ENCODE measurements at places on chromosomes 16 and 17.

- no peak for DNase-seq
Measured at GRCh38 chr16:63945806-63946205, 1176.1 kb downstream of the CDH11 start.

DNA sequence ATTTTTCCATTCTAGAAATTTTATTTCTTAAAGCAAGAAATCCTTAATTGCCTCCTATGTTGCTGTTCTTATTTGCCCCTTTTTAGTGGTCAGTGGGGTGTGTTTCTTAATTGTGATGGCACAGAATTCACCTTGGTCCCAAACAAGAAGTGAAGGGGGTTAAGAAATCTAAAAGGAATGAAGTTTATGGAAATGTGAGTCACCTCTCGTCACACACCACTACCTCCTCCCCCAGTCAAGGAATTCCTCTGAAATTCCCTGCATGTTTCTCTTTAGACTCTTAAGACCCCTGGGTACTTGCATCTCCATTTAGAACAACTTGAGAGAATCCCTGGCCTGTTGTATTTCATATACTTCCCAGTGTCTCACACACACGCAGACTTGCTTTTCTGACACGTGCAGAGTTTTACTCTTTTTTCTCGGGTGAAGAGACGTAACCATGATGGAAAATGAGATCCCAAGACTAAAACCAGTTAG lies 247.4 kb downstream of the PRKCA start:
- no peak for DNase-seq

GRCh38 chr17:29572691-29573557 lies 4.4 kb downstream of the TP53I13 start:
- DNase-seq, result peak; percentile 89

- DNase-seq, result no peak
Measured at GRCh38 chr17:44408786-44409185, 19.3 kb upstream of the ITGA2B start.

DNA sequence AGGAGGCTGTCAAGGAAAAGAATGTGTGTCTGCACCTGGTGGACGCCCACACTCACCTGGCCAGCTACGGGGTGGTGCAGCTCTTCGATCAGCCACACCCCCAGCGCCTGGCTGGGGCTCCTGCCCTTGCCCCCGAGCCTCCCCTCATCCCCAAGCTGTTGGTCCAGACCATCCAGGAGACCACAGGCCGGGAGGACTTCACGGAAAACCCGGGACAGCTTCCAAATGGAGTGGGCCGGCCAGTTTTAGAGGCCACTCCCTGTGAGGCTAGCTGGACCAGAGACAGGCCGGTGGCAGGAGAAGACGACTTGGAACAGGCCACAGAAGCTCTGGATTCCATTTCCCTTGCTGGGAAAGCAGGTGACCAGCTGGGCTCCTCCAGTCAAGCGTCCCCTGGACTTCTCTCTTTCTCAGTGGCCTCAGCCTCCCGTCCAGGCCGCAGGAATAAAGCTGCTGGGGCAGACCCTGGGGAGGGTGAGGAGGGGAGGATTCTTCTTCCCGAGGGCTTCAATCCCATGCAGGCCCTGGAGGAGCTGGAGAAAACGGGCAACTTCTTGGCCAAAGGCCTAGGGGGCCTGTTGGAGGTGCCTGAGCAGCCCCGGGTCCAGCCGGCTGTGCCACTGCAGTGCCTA lies 2.2 kb downstream of the WDR81 start:
- no peak for DNase-seq

DNA sequence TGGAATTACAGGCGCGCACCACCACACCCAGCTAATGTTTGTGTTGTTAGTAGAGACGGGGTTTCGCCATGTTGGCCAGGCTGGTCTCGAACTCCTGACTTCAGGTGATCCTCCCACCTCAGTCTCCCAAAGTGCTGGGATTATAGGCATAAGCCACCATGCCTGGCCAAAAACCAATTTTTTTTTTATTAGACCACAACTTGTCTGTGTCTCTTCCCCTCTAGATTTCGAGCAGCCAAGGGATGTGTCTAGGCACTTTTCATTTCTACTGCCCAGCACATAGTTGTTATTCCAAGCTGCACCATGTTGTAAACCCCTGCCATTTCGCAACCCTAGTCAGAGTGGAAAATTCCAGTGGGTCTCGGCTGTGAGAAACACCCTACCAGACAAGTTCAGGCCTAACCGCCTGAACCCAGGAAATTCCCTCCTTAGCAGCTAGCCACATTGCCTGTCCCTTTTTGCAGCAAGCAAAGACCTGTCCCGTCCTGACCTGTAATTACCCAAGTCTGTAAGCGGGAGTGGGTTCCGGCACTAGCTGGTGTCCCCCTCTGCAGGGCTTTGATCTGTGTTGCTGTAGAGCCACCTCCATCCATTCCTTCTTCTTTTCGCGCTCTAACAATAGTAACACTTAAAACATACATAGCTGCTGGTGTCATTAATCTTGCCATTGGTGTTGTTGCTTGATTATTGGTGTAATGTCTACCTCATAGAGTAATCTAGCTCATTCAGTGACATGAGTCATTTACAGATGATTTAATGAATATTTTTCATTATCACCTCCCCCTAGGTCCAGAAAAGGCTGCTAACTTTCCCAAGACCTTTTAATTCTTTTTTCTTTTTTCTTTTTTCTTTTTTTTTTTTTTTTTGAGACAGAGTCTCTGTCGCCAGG lies 77.3 kb upstream of the ATF7IP2 start:
- no peak for DNase-seq

- no peak for DNase-seq
Measured at GRCh38 chr17:6669479-6670212, 18.1 kb downstream of the C17orf100 start.

- no peak for DNase-seq
Measured at GRCh38 chr17:1577583-1578013, 15.0 kb upstream of the PITPNA start.

DNA sequence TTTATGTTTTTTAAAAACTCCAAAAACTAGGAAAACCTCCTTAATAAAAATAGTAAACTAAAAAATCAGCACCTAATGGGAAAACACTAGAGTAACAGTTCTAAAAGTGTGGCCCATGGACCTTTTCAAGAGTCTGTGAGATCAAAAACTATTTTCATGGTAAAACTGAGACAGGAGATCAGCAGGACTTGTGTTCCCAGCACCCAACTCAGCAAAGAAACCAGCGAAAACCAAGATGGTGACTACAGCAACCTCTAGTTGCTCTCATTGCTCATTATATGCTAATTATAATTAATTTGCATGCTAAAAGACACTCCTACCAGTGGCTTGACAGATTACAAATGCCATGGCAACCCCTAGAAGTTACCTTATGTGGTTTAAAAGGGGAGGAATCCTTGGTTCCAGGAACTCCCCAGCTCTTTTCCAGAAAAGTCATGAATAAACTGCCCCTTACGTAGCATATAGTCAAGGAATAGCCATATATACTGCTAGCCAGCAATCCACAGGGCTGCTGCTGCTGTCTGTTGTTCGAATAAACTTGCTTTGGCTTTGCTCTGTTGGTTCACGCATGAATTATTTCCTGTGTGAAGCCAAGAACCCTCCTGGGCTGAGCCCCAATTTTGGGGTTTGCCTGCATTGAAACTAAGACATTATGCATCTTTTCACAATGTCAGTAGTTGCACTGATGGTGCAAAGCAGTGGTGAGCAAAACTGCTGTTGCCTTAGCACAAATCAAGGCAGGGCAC lies 12.4 kb downstream of the CMTR2 start:
- DNase-seq, result no peak

- no peak for DNase-seq
Measured at GRCh38 chr17:32854207-32854606, 22.7 kb downstream of the MYO1D start.

DNA sequence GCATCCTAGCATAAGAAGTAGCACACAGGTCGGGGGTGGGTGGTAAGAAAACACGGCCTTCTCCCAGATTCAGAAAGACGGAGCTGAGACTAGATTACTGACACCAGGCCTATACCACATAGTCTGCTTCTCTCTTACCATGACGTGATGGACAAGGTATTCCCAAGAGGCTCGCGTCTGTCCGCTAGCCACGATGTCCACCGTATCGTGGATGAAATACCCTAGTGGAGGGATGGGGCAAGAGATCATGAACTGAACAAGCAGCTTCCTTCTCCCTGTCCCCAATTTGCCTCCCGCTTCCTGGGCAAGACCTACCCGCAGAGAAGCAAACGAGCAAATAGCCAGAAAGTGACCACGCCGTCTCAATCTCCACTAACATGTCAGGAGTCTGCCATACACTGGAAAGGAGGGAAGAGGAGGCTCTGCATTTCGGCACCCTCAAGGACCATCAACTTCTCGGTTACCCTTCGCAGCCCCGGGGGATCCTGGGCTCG lies 820 bp downstream of the TLCD1 start:
- DNase-seq, result no peak

GRCh38 chr16:80803339-80804055 lies 901 bp downstream of the CDYL2 start:
- peak; percentile 66 for DNase-seq

DNA sequence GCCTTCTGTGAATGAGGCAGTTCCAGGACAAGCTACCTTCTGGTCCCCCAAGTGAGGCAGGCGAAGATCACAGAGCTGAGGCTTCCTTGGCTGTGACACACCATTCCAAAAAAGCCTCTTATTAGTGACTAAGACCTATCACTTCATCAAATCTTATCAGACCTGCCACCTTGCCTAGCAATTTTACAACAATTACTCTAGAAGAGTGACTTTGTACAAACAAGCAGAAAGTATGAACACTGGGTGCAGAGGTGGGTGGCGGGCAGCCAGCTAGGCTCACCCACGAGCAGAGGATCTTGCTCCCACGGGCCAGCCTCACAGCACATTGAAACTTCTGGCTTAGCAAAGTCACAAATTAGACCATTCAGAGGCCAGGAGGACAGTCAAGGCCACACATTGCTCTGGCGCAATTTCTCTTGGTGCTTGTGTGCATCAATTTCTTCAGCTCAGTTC lies 2.2 kb upstream of the ICAM2 start:
- DNase-seq, result no peak

- DNase-seq, result no peak
Measured at GRCh38 chr17:39018267-39019134, 51.3 kb upstream of the FBXO47 start.

GRCh38 chr16:81717662-81718189 lies 61.4 kb upstream of the PLCG2 start:
- DNase-seq, result no peak

DNA sequence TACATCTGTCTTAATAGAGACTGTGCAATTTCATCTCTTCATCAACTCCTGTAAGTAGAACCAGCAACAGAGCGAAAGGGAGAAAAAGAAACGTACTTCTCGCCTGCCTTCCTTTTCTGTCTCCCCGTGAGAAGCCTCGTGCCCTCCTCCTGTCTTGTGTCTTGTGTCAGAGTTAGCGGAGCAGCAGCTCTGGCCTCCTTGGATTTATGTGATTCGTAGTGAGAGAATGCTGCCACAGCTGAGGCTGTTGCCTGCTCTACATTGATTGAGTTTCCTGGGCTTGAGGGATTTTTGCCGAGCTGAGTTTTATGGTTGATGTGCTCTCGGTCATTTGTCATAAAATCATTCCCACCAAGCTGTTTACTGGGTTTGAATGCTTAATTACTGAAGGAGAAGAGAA lies 579.1 kb upstream of the RBFOX1 start:
- no peak for DNase-seq

- DNase-seq, result no peak
Measured at GRCh38 chr16:87056551-87056950, 260.6 kb downstream of the C16orf95 start.

- peak; percentile 15 for DNase-seq
Measured at GRCh38 chr16:11430601-11431317, 85.5 kb downstream of the RMI2 start.

GRCh38 chr17:58172369-58173071 lies 5.7 kb downstream of the OR4D2 start:
- peak; percentile 62 for DNase-seq

DNA sequence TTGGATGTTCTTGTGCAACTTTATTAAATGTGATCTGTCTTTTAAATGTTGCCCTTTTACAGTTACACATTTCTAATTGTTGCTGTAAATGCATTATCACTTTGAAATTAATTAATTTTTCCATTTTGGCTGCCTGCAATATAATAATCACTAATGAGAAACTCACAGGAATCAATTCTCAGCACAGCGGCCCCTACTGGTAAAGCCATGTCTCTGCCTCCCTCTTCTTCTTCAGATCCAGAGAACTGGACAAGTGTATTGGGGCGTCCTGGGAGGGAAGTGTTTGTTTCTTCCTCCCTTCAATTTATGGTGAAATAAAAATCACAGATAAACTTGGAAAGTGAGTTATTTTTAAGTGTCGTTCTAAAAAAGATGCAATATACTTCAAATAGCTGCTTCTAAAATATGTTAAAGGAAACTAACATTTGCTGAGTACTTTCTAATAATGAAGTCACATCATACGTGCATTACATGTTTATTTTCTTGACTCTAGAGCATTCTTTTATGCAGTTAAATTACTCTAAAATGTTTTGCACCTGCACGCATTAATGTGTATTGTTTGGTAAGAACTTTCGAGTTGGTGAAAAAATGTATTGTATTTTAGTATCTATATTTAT lies 338.0 kb downstream of the WWOX start:
- DNase-seq, result peak; percentile 50

GRCh38 chr16:20510323-20510722 lies 59.0 kb downstream of the ACSM2A start:
- DNase-seq, result no peak

- no peak for DNase-seq
Measured at GRCh38 chr17:81400154-81400977, 5.1 kb downstream of the BAHCC1 start.

GRCh38 chr16:71635632-71636031 lies 9.6 kb downstream of the MARVELD3 start:
- DNase-seq, result no peak

DNA sequence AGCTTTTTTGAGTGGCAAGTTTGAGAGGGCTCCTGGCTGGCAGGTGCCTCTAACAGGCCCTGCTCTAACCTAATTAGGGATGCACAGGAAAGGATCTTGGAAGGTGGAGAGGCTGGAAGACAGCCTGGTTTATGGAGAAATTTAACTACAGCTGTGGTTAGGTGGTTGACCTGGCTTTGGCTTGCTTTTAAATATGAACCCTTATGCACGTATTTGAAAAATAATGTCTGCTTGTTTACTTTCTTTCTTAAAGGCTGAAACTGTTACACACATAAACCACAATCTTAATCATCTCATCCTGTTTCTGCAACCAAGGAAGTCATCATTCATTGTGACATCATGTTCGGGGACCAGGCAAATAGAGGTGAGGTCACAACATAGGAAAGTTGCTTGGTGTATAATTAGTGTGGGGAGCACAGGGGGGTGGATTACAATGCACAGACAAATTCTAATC lies 23.1 kb upstream of the DHRS13 start:
- DNase-seq, result no peak

DNA sequence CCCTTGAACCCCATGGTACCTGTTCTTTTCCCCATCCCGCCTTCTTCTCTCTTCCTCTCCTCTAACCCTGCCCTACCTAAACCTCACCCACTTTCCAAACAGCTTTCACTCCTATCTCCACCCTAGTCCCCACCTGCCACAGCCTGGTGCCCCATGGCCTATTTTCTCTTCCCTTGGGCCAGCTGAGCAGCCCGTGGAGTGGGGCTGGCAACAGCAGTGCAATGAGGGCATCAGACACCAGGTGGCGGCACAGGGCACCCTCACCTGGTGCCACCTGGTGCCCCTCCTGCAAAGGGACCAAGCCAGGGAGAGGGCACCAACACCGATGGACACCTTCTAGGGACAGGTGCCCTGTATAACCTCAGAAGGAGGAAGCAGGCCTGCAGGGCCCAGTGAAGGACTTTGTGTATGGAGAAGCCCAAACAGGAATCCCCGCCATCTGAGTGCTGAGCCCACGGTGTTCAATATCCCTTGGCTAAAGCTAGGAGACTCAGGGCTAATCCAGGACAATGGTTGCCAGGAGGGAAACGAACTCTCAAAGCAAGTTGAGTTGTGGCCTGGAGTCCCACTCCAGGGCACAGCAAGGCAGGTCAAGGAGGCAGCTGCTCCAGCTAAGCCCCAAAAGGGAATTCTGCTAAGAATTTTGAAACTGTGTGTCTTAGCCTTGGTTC lies 4.0 kb upstream of the ABCC3 start:
- DNase-seq, result peak; percentile 89

Measured in SK-N-SH (cell line).